ENCODE measurements at places on chromosomes 5 and 9.

DNA sequence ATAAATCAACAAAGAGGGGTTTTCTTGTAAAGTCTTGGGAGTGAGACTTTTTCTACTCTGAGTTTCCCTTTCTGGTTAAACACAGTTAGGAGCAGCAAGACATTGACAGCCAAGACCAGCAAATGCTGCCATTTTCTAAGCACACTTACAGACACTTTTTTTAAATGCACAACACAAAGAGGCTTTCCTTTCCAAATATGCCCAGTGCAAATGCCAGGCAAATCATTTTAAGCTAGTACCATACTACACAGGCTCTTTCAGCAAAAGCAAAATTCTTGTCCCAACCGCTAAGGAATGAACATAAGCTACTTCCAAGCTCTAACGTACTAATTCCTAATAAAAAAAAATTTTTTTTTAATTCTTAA, 68.2 kb downstream of the DENND1A start:
- DNase-seq, result no peak

- no peak for DNase-seq
These were observed 21.0 kb upstream of the WWC1 start for GRCh38 chr5:168270476-168270875.

DNA sequence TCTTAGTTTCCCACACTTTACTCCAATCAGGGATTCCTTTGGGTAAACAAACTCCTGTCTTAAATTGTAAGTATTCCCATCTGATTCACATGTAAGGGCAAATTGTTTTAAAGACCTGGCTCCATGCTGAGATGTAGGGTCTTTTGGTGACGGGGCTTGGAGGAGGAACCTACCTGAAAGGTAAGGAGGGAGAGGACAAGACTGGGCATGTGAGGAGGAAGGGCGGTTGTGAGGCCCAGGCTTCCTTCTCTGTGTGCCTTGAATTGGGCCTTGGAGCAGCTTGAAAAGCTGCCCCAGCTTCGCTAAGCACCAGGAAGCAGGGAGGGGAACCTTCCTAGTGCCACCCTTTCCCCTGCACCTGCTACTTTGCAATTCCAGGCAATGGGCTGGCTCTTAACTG, 86.8 kb downstream of the C9orf152 start:
- no peak for DNase-seq

DNA sequence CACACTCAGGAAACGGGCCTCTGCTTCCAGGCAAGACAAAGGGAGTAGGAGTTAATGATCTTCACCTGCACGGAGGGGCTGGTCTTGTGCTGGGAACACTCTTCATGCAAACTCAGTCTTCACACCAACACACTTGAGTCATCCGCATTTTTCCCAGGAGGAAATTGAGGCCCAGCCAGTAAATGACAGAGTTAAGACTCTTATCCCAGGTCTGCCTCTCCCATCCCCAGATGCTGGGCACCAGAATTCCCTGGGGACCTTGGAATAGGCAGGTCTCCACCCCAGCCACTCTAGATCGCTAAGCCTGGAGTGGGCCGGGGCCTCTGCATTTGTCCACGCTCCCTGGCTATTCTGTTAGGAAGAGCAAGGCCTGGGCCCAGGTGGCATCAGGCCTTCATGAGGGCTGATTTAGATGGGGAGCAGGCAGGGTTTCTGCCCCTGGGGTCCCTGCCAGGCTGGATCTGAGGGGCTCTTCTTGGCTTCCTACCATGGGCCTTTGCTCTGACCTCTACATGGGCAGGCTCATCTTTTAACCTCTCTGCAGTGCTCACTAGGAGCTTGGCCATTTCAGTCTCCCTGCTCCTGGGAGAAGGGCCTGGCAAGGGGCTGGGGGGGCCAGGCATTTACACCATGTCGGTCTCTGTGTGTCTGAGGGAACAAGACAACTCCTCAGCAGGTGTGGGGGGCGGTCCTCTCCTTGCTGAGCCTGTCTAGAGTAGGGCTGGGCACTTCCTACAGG, 77.3 kb downstream of the AMBP start:
- no peak for DNase-seq

All from stimulated activated CD8-positive, alpha-beta memory T cell treated with anti-CD3 and anti-CD28 coated beads, Interleukin-4, amount 100 ng/mL, for 4 hours (primary cell).